Retinal pigment epithelial cell (primary cell): ENCODE measurements at places on chromosomes 11 and 22.

DNA sequence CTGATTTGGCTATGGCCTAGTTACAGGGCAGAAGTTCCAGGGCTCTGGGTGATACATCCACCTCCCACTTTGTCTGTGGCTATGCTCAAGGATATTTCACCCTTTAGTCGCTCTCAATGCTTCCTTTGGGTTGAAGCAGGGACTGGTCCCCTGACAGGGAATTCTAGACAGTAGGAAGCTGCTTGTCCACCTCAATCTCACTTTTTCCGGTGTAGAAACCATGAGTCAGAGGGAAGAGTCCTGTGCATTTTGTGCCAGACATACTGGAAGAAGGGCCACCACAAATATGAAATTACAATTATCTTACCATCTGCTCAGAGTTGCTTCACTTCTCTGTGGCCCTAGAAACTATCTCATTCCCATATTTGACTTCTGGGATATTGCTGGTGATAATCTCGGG lies 413.7 kb upstream of the FAT3 start:
- no peak for DNase-seq

- no peak for DNase-seq
These were observed 554.0 kb upstream of the ARHGAP42 start for GRCh38 chr11:100133114-100133513.

GRCh38 chr11:2483426-2483825 lies 38.6 kb downstream of the KCNQ1 start:
- DNase-seq = no peak

- DNase-seq = no peak
These were observed 11.0 kb upstream of the OR10D3 start for GRCh38 chr11:124172101-124172500.

- DNase-seq = no peak
These were observed 84.6 kb upstream of the NAV2 start for GRCh38 chr11:19628018-19628417.

DNA sequence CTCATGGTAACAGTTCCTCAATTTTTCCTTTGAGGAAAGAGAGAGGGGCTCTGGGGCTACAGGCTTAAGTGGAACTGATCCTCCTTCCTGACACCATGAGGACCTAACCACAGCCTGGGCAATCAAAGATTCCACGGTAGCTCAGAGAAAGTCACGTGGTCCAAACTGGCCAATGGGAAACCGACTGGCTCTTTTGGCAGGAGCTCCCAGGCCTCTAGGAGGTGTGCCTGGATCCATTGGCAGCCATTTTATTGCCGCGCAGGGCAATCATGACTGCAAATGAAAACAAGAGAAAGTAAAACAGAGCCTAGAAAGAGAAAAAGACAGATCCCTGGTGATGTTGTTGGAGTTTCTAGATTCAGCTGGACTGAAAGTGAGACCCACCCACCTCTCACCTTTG lies 27.3 kb upstream of the ASPHD2 start:
- no peak for DNase-seq

DNA sequence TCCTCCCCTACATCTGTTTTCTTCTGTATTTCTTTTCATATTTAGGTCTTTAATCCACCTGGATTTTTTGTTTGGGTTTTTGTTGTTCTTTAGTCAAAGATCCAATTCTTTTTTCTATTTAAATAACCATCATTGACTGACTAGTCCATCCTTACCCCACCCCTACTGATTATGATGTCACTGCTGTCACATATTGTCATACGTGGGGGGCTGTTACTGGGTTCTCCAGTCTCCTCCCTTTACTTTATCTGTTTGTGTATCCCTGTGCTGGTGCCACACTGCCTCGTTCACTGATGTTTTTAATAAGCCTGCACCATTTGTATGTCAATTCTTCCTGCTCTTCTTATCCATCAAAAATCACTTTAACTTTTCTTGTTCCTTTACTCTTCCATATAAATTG lies 6.9 kb upstream of the DCPS start:
- no peak for DNase-seq

DNA sequence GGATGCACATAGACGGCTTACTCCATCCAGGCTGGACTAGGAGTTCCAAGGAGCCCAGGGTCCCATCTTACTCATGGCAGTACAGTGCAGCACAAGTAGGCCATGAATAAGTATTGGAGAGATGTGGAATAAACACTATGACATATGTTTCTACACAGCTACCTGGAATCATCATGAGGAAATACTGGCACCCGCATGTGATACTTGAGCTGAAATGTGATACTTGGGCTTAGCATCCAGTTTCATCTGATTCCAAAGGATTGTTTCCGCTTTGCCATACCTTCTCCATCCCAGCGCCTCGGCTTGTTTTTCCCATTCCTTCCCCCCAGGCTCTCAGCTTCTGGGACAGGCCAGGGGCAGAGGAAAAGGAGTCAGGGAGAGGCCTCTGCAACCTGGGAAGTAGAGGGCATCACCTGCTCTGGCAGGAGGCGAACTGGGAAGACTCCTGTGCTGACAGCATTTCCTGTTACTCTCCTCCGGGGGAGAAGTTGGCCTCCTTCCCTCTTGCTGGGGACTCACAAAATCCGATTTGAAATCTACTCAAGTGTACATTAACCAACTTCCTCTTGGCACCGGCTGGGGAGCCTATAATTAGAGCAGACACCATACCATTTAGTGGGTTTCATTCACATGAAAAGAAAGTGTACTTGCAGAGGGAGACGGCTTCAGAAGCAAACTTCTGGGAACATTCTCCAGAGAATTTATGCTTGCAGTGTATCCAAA lies 187.8 kb downstream of the MIAT start:
- DNase-seq = peak; percentile 58

DNA sequence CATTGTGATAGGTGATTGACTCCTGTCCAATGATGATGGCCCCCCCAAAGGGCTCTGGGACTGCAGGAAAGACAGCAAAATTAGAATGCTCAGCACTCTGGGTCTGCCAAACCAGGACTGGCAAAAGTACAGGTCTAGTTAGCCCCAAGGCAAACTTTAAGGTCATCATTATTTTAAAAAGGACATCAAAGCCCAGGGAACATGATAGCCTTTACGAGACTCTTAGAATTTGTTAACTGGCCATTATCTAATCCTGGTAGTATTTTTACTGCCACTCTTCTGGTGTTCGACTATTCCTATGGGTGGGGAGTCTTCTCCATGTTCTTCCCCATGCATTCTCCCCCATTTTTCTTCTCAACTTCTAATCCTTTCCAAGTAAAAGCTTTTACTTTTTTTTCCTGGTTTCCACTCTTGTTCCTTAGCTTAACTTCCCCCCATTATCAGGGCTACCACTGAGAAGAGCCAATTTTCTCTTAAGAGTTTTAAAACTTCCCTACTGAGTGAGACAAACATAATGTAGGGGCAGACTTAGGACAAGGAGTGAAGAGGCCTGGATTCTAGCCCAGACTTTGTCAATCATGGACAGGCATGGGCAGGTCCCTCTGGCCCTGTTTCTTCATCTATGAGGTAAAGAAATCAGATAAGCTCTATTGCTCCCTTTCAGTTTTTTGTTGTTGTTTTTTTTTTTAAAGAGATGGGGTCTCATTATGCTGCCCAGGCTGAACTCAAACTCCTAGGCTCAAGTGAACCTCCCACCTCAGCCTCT lies 7.1 kb downstream of the DDB1 start:
- no peak for DNase-seq

- no peak for DNase-seq
These were observed 198.5 kb upstream of the SORL1-AS1 start for GRCh38 chr11:121651257-121651605.

DNA sequence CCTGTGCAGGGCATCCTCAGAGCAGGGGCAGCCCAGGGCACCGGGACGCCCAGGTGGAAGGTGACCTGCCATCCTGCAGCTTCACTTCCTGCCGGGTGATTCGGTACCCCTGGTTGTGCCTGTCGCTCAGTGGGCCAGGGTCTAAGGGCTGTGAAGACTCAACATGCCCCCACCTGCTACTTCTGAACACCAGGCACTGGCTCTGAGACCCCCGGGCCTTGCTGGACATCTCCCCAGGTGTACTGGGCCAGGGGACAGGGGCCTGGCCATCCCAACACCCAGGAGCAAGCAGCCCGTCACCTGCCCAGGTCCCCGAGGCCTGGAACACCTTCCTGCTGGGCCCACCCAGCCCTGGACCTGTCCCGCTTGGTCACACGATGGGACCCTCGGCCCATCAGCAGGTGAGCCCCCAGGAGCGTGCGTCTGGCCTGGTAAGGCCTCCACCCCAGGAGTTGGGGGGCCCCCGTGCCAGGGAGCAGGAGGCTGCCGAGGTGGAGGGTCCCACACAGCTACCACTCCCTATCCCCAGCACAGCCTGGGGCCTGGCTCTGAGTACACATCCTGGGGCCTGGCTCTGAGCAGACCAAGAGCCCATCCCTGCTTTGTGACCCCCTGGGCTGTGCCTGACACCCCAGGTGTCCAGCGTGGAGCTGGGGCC lies 3.9 kb upstream of the MUC5B start:
- no peak for DNase-seq

DNA sequence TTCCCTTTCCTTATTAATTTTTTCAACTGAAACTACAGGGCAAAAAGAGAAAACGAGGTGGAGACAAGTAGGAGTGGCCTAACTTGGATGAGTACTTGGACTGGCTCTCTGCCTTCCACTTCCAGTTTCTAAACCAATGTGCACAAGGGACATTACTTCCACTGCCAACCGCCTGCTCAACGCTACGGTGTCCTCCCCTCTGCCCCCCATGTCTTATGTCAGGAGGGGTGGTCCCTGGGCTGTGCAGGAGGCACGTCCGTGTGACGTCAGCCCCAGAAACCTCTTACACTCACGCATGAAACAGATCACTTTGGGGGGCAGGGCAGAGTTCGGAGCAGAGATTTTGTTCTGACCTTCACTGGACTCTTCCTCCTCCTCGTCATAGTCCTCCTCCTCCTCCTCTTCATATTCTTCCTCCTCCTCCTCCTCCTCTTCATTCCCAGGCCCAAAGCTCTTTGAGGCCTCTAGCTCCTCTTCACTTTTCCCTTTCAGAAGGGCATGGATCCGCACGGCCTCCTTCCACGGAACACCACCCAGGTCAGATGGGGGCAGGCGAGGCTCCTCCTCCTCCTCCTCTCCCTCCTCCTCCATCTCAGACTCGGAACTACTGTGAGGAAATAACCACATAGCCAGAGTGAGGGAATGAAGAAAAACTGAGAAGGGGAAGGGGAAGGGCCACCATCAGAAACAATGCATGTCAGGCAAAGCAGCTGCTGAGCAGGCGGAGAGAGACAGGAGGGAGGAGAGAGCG lies 57.4 kb upstream of the BID start:
- no peak for DNase-seq

DNA sequence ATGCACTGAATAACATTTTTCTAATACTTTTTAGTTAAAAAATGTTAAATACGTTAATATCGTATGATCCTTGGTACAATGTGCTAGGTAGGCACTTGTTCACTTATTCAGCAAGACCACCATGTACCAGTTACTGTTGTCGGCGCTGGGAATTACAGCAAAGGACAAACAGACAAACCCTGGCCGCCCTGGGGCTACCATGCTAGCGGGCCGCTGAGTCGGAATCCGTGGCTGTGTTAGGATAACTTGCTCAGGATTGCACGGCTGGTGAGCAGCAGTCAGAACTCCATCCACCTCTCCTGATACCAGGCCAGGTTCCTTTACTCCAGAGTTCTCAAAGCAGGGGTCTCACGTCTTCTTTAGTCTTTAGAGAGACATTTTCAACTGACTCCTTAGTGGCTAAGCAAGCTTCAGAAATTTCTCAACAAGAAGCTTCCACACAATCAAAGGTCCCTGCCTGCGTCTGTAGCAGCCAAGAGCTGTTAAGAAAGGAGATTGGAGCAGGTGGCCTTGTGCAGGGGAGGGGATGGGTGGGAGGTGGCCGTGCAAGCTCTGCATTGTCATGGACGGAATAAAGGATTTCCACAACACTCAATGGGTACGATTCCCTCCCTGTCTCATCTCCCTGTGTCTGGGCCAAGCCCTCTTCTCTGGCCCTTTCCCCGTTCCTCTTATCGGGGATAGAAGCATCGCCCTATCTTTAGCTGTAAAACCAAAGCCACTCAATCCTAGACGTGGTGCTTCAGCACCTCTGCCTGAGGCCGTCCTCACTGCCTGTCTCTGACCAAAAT lies 39.8 kb upstream of the NNMT start:
- DNase-seq = no peak

DNA sequence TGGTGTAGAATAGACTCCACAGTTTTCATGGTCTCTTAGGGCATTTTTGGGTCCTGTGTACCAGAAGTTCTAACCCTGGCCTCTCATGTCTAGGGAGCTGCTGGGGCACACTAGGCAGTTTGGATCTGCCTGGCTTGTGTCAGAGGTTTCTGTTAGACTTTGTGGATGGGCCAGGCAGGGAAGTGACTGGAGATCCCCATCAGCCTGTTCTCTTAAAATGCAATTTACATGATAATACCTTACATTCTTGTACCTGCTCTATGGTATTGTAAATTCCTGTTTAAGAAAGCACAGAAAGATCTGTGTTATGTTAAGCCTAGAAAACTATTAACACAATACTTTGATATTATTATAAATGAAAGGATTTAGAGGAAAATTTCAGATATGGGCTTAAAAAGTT lies 104.0 kb downstream of the ARHGAP42 start:
- DNase-seq = no peak

GRCh38 chr11:57605028-57605420 lies 7.5 kb downstream of the SERPING1 start:
- DNase-seq = no peak

- no peak for DNase-seq
These were observed 804.2 kb downstream of the NTM start for GRCh38 chr11:132174362-132175255.

DNA sequence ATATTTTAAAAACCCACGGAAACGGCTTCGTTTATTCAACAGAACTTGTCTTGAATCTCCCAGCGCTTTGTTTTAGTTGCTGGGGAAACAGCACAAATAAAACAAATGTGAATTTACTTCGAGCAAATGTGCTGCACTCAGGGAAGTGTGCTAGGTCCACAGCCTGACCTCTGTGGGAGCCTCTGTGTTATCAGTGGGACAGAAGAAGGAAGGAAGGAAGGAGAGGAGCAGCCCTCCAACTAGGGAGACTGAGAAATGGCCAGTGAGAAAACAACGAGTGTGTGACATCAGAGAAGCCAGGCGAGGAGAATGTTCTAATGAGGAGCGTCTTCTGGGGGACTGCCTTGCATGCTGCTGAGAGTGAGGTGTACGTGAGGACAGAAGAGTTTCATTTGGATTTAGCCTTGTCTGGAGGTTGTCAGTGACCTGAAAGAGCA lies 42.7 kb downstream of the PPP6R3 start:
- no peak for DNase-seq

- peak; percentile 95 for DNase-seq
These were observed 269.6 kb downstream of the MN1 start for GRCh38 chr22:27531782-27532530.

GRCh38 chr11:60184824-60185511 lies 2.1 kb upstream of the MS4A6A start:
- DNase-seq = no peak

DNA sequence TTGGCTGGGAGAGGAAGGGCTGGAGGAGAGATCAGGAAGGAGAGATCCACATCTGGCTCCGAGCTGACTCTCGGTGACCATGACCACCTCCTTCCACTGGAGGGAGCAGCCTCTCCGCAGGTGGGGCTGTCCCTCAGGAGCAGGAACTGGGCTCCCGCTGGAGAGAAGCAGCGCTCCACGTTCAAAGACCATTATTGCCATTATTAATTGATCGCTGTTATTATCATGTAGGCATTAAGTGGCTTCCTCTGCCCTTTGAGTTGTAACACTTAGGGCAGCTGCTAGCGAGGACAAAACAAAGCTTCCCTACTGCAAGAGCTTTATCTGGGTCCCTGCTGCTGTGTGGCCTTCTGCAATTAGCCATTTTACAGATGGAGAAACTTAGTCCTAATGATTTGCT lies 251.9 kb downstream of the ST3GAL4 start:
- no peak for DNase-seq
